Hair follicle dermal papilla cell (primary cell): ENCODE measurements at places on chromosomes 13 and 19. TPM values are rescaled to one million over a fixed set of nuclear protein-coding genes. Genes with fewer than 3 reads are reported as not detected.

The CCL25 gene
- not detected in 2 replicates for total RNA-seq

The OVOL3 gene
- total RNA-seq = not detected in 2 replicates

The ZNF253 gene
- total RNA-seq = 4.4 and 5.5 TPM in 2 replicates

The ZNF763 gene
- total RNA-seq = 0.81 and 0.85 TPM in 2 replicates

The CACNA1A gene
- total RNA-seq = 19.3 and 23.5 TPM in 2 replicates

The ATP4A gene
- not detected in 2 replicates for total RNA-seq

The R3HDM4 gene
- total RNA-seq = 34.6 and 46.8 TPM in 2 replicates
